Esophagus squamous epithelium (tissue), 5 donors: ENCODE measurements at places on chromosomes 2 and 18.
A peak's percentile ranks its signal among the peaks of the same experiment; 100 is the strongest.

GRCh38 chr2:105596411-105596921, 148.2 kb upstream of the NCK2 start:
- no peak for DNase-seq
- H3K4me1 ChIP-seq, result no peaks in the 10 kb centered on the region
- no peak overlapping the region for H3K27ac ChIP-seq
- H3K27me3 ChIP-seq, result no peaks in the 10 kb centered on the region

- no peak for DNase-seq
- peaks cover 7% of the 10 kb centered on the region for H3K4me1 ChIP-seq
- H3K27me3 ChIP-seq, result no peaks in the 10 kb centered on the region
- peak overlapping the region; percentile 82 for H3K27ac ChIP-seq
- H3K4me3 ChIP-seq, result no peak overlapping the region
These were observed 106.0 kb downstream of the CYP26B1 start for GRCh38 chr2:72041638-72042111.

GRCh38 chr2:9753665-9754531, 89.4 kb upstream of the TAF1B start:
- H3K27ac ChIP-seq, result peak overlapping the region; percentile 96
- H3K36me3 ChIP-seq, result no peaks in the 10 kb centered on the region
- no peak for DNase-seq
- H3K4me3 ChIP-seq, result peak overlapping the region; percentile 61

DNA sequence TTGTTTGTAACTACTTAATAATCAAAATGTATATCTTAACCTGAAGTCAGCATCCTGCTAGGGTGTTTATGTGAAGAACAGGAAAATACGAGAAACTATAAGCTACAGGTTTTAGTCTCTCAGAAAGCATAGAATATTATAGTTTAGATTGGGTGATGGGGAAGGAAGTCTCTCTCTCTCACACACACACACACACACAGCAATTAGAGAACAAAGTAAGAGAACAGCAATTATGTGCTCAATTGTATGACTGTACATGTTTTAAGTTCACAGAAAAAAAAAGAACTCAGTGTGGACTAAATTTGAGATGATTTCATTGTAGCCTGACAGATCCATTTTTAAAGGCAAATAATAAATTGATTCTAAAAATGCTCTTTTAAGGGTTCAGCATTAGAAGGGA, 94.3 kb upstream of the ZNF516 start:
- no peaks in the 10 kb centered on the region for H3K36me3 ChIP-seq
- DNase-seq, result no peak
- peaks cover 13% of the 10 kb centered on the region for H3K4me1 ChIP-seq
- H3K27ac ChIP-seq, result no peak overlapping the region

DNA sequence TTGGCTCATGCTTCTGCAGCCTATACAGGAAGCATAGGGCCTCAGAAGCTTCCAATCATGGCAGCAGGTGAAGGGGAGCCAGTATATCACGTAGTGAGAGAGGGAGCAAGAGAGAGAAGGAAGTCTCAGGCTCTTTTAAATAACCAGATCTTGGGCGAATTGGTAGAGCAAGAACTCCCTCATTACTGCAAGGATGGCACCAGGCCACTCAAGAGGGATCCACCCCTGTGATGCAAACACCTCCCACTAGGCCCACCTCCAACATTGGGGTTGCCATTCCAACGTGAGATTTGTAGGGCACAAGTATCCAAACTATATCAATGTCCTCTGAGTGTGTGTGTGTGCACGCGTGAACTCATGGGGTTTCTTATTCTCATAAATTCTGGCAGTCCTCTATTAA, 37.6 kb upstream of the RMP24 start:
- no peak overlapping the region for H3K4me3 ChIP-seq
- H3K27me3 ChIP-seq, result no peaks in the 10 kb centered on the region
- DNase-seq, result no peak
- H3K4me1 ChIP-seq, result peaks cover 25% of the 10 kb centered on the region
- H3K36me3 ChIP-seq, result no peaks in the 10 kb centered on the region

- H3K4me3 ChIP-seq, result no peak overlapping the region
- no peak overlapping the region for H3K27ac ChIP-seq
- no peak for DNase-seq
- no peaks in the 10 kb centered on the region for H3K4me1 ChIP-seq
- H3K36me3 ChIP-seq, result no peaks in the 10 kb centered on the region
These were observed 72.0 kb upstream of the EPB41L5 start for GRCh38 chr2:119940856-119941255.

DNA sequence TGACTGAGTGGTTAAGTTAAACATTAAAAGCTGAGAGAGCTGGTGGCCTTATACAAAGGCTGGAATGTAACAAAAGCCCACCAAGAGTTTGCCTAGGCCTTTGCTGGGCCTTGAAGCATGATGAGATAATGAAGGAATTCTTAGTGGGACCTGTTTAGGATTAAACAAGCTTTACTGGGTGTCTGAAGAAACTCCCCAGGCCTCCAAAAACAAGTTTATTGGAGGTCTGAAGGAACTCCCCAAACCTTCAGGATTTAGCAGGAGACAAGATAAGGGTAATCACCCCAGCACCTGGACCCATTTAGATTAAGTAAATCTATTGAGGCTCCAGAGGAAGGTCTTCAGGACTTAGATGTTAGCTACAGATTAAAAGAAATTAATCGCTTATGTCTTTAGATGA, 18.7 kb downstream of the PCARE start:
- no peak for DNase-seq
- no peak overlapping the region for H3K4me3 ChIP-seq
- H3K27ac ChIP-seq, result no peak overlapping the region
- H3K4me1 ChIP-seq, result peaks cover 14% of the 10 kb centered on the region
- H3K36me3 ChIP-seq, result no peaks in the 10 kb centered on the region

DNA sequence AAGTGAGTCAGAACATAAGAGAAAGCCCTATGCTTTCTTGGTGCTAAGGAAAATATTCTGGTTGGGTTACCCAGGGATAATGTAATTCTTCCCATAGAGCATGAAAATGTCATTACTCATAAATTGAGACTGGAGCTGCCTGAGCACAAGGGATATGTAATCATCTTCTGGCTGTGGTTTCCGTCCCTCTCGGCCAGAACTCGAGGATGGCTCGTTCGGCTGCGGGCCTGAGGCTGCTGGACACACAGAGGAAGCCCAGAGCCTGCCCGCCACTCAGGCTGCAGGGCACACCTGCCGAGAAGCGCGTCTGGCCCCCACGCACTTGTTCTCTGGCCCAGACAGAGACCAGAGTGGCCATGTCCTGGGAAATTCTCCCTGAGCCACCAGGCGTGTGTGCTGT, 104.9 kb downstream of the ASAP2 start:
- H3K27me3 ChIP-seq, result no peaks in the 10 kb centered on the region
- peak overlapping the region; percentile 84 for H3K27ac ChIP-seq
- H3K36me3 ChIP-seq, result no peaks in the 10 kb centered on the region
- H3K4me1 ChIP-seq, result peaks cover 38% of the 10 kb centered on the region

- H3K27ac ChIP-seq, result no peak overlapping the region
- no peaks in the 10 kb centered on the region for H3K27me3 ChIP-seq
- no peaks in the 10 kb centered on the region for H3K36me3 ChIP-seq
These were observed 42.1 kb downstream of the TMEM200C start for GRCh38 chr18:5853253-5853652.

GRCh38 chr2:121093692-121094091, 191.3 kb downstream of the TFCP2L1 start:
- H3K27me3 ChIP-seq, result peaks cover 38% of the 10 kb centered on the region
- H3K36me3 ChIP-seq, result no peaks in the 10 kb centered on the region
- no peak for DNase-seq
- H3K27ac ChIP-seq, result no peak overlapping the region
- H3K4me1 ChIP-seq, result peaks cover 4% of the 10 kb centered on the region

DNA sequence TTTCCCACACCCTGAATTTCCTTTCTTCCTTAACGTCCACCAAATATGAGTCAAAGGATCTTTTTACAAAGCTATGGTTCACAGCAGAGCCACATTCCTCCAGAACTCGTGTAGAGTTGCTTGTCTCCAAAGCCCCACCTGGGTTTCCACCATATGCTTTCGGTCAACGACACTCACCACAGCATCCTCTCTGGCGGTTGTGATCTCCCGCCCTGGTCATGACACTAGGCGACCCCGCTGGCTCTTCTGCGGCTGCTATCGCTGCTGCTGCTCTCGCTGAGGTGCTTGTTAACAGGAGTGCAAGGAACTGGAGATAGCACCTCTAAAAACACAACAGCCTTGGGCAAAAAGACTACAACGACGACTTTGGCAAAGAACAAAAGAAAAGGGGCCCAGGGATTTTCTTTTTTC, 340 bp downstream of the SLC40A1 start:
- no peaks in the 10 kb centered on the region for H3K36me3 ChIP-seq
- peak overlapping the region; percentile 57 for H3K4me3 ChIP-seq
- peak overlapping the region; percentile 87 for H3K27ac ChIP-seq

GRCh38 chr2:207330912-207331311, 165.2 kb upstream of the KLF7 start:
- no peak overlapping the region for H3K4me3 ChIP-seq
- DNase-seq, result no peak
- no peaks in the 10 kb centered on the region for H3K27me3 ChIP-seq
- peak overlapping the region; percentile 51 for H3K27ac ChIP-seq

DNA sequence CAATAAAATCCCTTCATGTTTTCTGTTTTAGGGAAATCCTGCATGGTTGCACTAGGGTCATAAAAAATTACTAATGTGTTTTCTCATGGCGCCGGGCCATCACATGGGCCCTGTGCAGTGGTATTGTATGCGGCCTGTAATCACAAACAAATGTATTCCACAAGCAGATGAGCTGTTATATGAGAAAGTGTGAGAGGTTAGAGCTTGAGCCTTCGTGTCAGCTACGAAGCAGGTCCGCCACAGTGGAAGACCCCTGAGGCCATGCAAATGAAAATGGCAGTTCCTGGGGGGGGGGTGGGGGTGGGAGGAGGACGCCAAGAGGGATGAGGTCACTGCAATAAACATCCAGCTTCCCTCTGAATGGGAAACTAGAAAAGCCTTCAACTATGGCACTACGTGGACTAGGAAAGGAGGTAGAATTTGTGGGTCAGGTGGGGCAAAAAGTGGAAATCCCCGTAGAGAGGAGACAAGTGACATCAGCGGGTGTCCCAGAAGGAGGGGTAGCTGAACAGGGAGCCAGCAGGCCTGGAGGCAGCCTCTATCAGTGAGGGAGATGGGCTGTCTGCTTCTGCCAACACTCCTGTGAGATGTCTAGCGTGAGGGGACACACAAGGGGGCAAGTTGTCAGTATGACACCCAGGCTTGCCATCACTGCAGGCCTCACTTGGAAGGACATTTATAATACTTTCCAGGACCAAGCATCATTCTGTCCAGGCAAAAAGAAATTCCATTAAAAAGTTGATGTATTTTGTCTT, 130.3 kb upstream of the CTAGE1 start:
- H3K4me1 ChIP-seq, result peaks cover 5% of the 10 kb centered on the region
- no peak for DNase-seq
- H3K27me3 ChIP-seq, result peaks cover 15% of the 10 kb centered on the region
- no peaks in the 10 kb centered on the region for H3K36me3 ChIP-seq
- no peak overlapping the region for H3K4me3 ChIP-seq

DNA sequence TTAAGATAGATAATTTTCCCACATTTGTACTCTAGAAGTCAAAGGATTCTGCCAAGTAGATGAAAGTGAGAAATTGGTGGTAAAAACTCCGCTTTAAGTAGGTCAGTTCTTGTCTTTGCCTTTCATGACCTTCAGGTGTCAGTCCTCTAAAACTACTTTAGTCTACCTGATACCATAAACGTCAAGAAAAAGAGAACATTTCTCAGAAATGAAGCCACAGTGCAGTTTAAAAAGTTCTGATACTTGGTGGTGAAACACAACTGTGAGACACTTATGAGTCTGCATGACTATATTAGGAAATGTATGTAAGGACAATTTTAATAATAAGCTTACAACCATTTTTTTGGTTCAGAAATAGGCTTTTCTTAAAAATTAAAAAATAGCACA, 583.3 kb downstream of the SATB2 start:
- H3K4me1 ChIP-seq, result no peaks in the 10 kb centered on the region
- no peaks in the 10 kb centered on the region for H3K36me3 ChIP-seq
- H3K27me3 ChIP-seq, result no peaks in the 10 kb centered on the region

DNA sequence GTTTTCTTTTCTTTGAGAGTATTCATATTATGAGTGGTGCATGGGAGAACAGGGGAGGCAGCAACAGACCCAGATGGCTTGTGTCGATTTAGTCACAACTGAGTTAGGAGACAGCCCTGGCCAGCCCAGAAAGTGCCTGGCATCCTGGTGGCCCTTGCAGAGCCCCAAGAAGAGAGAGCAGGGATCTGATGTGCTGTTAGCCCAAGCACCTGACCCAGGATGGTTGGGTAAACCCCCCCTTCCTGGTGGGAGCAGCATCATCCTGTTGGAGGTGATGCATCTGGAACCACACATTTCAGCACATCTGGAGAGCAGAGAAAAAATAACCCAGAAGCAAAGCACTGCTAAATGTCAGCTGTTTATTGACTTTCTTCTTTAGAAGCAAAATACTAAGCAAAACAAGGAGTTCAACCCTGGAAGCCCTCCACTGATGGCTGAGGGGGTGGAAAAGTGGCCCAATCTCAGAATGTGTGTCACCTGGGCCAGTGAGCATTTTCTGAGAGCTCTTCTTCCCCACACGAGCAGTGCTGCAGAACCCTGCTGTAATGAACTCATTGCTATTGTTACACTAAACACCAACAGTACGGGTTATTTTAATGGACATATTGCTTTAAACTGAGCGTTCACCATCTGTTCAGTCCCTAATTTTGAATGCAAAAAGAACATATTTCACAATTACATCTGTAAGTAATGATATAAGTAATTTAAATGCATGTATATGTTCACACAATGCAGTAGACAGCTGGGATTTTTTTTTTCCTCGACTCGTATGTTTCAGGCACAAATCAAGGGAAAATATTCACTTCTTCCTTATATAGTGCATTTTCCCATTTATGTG, 100.6 kb upstream of the SMIM21 start:
- DNase-seq, result no peak
- H3K36me3 ChIP-seq, result no peaks in the 10 kb centered on the region
- H3K27me3 ChIP-seq, result no peaks in the 10 kb centered on the region
- H3K4me3 ChIP-seq, result no peak overlapping the region
- no peak overlapping the region for H3K27ac ChIP-seq

GRCh38 chr2:102796337-102796736, 34.5 kb downstream of the TMEM182 start:
- no peak overlapping the region for H3K27ac ChIP-seq
- H3K36me3 ChIP-seq, result no peaks in the 10 kb centered on the region
- no peaks in the 10 kb centered on the region for H3K4me1 ChIP-seq
- no peak overlapping the region for H3K4me3 ChIP-seq

DNA sequence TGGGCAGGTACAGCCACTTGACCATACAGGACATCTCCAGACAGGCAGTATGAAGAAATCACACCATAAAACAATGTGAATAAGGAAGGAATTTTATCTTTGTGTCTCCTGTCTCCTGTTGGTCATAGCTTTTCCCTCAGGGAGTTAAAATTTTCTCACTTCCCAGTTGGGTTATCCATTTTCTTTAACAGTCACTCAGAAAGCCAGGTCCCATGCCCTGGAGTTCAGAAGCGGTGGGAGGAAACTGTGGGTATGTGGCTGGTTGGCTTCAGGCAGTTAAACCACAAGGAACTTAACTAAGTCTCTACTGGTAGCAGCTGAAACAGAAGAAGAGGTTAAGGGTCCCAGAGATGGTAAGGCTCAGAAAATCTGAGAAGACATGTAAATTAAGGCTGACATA, 6.5 kb upstream of the SMAD2 start:
- H3K27me3 ChIP-seq, result no peaks in the 10 kb centered on the region
- peaks cover 2% of the 10 kb centered on the region for H3K4me1 ChIP-seq
- H3K36me3 ChIP-seq, result no peaks in the 10 kb centered on the region
- no peak for DNase-seq
